ENCODE measurements at places on chromosomes 13 and 19.
A peak's percentile ranks its signal among the peaks of the same experiment; 100 is the strongest.

GRCh38 chr13:51770681-51771417, 33.1 kb downstream of the DHRS12 start:
- DNase-seq: no peak

DNA sequence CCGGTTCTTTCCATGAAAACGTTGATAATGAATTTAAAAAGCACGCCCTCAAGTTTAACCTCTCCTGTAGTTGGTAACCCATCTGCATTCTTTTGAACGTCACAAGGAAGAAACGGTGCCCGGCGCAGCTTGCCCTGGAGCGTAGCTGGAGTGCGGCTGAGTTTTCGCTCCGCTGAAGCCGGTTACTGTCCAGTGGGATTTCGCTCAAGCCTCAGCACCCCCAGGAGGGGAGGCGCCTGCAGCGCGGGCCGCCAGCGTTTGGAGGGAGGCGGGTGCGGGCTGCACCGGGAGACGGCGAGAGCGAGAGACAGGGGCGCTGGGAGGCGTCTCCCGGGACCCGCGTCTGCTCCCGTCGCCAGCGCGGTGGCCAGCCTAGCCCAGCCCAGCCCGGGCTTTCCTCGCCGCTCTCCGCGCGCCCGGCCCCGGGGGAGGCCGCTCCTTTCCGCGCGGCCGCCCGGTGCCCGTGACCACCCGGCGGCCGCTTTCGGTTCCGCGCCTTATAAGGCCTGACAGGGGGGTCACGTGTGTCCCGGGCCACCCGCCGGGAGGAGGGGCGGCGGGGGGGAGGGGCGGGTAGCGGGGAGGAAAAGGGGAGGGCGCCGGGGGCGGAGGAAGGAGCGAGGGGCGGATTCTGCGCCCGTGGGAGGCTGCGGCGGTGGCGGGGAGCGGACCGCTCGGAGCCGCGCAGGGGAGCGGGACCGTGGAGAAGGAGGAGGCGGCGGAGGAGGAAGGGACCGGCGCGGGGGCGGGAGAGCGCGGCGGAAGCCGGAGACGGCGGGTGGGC, 8.3 kb upstream of the DGKH start:
- DNase-seq: peak; percentile 93

DNA sequence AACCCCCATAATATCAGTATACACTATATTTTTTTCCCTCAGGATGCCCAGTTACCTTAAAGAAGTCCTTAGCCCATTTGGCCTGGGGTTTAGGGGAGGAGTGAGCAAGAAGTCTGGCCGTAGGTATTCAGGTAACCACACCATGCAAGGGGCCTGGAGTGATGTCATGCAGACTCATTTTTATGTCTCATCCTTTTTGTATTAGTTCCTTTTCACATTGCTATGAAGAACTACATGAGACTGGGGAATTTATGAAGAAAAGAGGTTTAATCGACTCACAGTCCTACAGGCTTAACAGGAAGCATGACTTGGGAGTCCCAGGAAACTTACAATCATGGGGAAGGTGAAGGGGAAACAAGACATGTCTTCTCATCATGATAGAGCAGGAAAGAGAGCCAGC, 12.2 kb downstream of the TPP2 start:
- DNase-seq: no peak

DNA sequence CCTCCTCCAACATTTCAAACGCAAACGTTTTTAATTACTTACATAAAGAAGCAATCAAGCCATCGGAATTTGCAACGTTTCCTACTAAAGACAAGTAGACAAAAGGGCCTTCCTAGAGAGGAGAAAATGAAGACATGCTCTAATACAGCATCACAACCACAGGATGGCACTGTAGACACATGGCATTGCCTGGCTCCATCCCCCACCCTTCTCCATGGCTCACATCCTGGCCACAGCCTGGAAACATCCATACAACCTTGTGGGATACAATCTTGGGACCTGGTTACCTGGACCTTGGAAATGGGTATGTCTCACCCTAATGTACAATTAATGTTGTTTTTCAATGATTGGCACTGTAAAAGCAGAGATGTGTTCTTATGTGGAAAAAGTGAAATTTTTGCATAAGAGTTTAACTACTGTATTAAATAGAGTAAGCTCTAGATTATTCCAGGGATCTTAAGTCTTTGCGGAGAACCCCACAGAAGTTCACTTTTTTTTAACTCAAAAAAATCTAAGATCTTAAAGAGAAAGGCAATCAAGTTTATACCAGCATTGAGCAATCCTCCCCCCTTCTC, 21.5 kb downstream of the EBPL start:
- peak; percentile 57 for DNase-seq

GRCh38 chr13:112885782-112886268, 83.2 kb upstream of the MCF2L start:
- DNase-seq: peak; percentile 56

DNA sequence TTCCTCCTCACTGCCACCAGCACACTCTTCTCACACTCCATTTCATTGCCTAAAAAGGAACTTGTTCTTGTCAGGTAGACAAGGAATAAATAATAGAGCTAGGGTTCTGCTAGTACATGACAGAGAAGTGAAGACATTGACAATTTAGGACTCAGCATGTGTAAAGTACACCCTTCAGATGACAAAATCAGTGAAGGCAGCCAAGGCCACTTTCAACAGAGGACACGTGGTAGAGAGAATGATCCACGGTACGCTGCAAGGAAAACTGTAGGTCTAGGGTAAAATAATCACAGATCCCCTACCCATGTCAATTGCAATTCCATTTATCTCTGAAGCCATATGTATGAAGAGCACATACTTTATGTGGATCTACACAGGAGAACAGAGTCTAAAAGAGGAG, 7.2 kb upstream of the SPATA13 start:
- DNase-seq: no peak

DNA sequence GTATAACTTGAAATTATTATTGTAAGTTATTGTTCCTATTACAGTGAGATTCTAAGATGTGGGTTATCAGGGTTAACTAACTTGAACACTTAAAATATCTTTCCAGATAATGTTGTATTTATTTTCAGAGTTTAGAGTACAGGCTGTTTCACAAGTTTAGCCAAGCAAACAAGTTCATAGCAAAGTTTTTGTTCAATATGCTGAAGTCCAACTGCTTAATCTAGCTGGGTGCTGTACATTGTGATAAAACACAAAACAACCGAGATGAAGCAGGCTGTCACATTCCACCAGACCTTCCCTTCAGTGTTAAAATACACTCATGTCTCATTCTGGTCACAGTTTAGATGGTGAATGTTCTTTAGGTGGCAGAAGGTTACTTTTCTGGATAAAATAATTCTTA, 148.0 kb upstream of the PCDH20 start:
- no peak for DNase-seq

DNA sequence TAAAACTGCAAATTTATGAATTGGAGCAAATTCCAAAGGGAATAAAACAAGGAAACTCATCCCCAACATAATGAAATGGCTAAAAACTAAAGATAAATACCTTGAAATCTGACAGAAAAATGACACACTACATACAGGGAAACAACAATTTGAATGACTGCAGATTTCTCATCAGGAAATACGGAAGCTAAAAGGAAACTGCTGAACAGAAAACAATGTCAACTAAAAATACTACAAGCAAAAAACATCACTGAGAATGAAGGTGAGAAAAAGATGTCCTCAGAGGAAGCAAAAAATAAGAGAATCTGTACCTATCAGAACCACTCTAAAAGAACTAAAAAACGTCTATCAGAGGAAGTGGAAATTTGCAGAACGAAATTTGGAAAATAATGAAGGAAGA, 39.5 kb downstream of the ZSWIM9 start:
- DNase-seq: no peak

DNA sequence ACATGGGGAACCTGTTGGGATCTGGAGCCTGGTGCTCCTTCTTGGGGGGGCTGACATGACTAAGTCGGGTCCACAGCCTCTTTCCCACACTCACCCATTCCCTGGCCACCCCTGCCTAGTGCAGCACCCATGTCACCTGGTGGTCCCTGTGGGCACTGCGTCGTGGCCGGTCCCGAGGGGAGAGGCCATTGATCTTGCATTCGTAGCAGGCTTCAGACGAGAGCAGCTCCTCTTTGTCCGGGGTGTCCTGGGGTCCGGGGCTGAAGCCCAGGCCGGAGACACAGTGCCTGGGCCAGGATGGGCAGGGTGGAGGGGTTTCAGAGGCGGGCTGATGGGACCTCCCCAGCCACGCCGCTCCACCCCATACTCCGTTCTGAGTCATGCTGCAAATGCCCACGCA, 19.4 kb downstream of the CCL25 start:
- DNase-seq: no peak

DNA sequence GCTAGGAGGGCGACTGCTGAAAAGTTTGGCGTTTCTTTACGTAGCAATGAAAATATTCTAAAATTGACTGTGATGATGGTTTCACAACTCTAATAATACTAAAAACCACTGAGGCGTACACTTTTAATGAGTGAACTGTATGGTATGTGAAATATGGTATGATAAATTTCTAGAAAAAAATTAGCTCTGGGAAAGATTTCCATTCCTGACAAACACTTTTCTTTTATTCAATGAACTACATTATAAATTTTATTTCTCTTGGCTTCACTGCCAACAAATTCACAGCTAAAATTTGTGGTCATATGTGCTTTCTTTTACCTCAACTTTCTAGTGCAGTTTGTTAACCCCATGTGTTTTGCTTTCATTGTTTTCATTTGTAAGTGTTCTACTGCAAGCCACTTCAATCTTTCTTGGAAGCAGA, 11.1 kb downstream of the ZC3H13 start:
- no peak for DNase-seq

Data from erythroblast (primary cell).